AG04449 (cell line): ENCODE measurements at places on chromosomes 6 and 20.

GRCh38 chr6:90917376-90917775, 330.5 kb upstream of the MAP3K7 start:
- no peak for DNase-seq

GRCh38 chr6:30903236-30903635, 4.8 kb upstream of the GTF2H4 start:
- no peak for DNase-seq

GRCh38 chr6:150203378-150203777, 60.5 kb downstream of the PPP1R14C start:
- DNase-seq: no peak

- DNase-seq: peak; percentile 91
Observed at GRCh38 chr6:54053881-54054391, 57.3 kb upstream of the MLIP start.

DNA sequence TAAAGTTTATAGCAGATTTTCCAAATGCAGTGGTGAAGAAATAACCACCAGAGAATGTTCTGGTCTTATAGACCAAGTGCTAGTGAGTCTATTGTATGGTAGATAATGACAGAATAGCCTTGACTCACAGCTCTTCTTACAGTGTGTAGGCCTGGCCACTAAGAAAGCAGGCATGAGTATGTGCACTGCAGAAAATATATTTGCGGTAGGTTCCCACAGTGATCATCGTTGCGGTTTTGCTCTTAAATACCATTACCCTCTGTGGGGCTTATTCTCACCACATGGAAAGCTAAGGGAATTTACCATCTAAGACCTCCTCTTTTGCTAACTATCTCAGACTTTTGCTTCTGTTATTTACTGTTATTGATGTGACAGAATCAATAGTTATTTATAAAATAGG, 212.3 kb upstream of the SYNDIG1 start:
- DNase-seq: no peak

- no peak for DNase-seq
Observed at GRCh38 chr6:139595183-139595582, 220.7 kb upstream of the CITED2 start.

GRCh38 chr6:41785689-41786450, 1.6 kb upstream of the TOMM6 start:
- no peak for DNase-seq

DNA sequence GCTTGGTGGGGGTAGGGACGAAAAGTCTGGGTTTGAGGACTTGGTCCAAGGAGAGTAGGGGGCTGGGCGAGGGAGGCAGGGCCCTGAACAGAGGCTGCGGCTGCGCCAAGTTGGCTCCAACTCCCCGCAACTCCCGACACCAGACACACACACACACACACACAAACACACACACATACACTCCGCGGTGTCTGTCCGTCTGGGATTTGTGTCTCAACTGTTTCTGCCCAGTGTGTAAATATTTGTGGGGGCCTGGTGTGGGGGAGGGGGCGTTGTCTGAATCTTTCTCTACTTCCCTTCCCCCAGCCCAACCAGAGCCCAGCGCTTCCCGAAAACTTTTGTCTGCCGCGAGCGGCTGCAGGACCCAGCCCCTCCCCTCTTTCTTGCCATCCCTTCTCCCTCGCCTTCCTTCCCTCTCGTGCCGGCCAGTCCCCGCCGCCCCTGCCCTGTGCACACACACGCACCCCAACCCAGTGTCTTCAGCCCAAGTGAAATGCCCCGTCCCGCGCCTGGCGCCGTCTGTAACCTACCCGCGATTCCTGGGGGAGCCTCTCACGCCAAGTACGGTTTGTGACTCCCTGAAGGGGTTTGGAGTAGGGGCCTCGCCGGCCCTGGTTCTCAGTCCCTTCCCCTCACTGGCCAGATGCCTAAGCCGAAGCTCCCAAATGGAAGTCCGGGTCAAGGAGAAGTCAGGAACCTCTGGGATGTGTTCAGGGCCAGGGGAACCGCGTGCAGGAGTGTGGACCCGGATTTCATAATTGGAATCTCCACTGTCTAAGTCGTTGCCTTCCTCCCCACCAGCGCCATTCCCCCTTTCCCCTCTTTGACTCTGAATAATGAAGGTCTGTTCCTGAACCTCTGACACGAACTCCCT, 904 bp downstream of the MDFI start:
- no peak for DNase-seq

GRCh38 chr6:143555071-143555492, 43.6 kb upstream of the FUCA2 start:
- DNase-seq: no peak

- DNase-seq: no peak
Observed at GRCh38 chr6:158452191-158452590, 107.7 kb upstream of the TMEM181 start.

DNA sequence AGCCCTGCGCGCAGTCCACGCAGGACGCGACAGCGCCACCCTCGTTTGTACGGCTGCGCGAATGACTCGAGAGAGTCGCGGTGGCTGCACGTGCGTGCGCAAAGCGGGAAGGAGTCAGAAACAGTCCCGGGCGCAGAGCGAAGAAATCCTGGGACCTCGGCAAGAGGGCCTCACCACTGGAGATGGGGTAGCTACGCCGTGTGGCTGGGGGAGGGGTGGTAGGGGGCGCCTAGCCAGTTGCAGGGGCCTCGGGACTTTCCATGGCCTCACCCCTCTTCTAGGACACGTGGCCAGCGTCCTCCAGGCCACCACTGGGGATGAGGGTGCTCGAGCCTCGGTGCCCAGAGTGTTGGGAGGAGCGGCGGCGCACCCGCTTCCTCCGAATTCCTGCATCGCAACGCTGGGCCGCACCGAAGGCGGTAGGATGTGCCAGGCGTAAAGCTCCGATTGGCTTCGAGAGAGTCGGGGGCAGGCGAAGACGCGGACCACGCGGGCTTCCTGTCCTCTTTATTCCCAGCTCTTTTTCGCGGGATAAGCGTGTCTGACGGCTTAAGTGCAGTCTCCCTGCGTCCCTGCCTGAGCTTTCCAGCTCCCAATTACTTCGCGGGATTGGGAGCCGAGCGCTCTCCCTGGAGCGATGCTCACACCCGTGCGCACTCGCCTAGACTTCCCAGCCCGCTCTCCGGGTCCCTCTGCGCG, 38.7 kb downstream of the NCR2 start:
- no peak for DNase-seq

GRCh38 chr20:17029698-17030097, 197.1 kb upstream of the PCSK2 start:
- DNase-seq: no peak

- no peak for DNase-seq
Observed at GRCh38 chr20:2545594-2545993, 9.2 kb downstream of the TMC2 start.

GRCh38 chr6:121382467-121383121, 48.3 kb upstream of the TBC1D32 start:
- no peak for DNase-seq

DNA sequence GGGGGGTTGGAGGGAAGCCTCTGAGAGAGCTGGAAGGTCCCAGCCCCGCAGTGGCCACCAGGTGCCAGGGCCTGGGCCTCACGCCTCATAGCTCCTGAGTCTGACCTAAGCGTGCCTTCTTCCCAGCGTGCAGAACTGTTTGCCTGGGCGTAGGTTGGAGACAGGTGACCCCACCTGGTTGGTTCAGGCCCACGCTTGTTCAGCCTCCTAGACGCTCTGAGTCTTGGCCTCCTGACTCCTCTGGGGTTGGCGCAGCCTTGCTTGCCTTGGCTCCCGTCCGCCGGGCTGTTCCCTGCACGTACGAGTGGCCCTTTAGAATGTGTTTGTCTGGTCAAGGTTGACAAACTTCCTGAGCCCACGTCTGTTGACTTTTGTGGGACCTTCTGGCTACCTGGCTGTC, 70.8 kb downstream of the EYA2 start:
- no peak for DNase-seq

- no peak for DNase-seq
Observed at GRCh38 chr6:35359346-35359743, 17.0 kb downstream of the PPARD start.

- no peak for DNase-seq
Observed at GRCh38 chr6:81892891-81893290, 140.4 kb upstream of the TENT5A start.

GRCh38 chr20:37989601-37990295, 43.5 kb downstream of the TTI1 start:
- DNase-seq: no peak

- no peak for DNase-seq
Observed at GRCh38 chr6:140980265-140980887, 1152.3 kb upstream of the GJE1 start.

DNA sequence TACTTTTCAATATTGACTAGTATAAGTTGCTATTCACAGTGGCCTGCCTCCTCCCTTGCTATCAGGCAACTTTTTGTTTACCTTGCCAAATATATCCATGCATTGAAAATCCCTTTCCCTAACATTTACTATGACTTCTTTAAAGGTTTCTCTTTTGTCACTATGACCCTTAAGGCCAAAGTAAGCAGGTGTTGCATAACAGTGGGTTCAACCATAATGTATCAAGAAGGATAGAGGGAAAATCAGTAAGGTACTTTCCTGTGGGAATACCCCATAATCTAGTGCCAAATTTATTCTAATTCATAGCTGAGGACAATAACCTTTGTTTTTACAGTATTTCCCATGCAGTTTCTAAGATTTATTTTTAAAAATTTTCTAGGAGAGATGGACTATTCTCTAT, 527.6 kb downstream of the CDKAL1 start:
- DNase-seq: no peak

DNA sequence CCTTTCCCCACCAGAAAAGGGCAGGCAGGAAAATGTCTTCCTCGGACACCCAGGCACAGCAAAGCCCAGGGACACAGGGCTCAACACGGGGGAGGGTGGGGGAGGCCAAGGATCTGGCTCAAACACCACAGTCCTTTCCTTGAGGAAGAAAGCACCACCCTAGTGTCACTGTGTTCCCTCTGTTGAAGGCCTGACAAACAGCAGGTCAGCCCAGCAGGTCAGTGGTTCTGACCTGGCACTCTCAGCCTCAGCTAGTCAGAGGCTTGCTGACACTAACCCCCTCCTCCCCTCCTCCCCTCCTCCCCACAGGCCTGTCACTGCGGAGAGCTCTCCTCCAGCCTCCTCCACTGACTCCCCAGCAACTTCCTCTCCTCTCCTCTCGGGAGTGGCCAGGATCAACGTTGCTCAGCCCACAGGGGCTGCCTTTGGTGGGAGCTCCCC, 239.6 kb downstream of the LRFN2 start:
- DNase-seq: no peak

DNA sequence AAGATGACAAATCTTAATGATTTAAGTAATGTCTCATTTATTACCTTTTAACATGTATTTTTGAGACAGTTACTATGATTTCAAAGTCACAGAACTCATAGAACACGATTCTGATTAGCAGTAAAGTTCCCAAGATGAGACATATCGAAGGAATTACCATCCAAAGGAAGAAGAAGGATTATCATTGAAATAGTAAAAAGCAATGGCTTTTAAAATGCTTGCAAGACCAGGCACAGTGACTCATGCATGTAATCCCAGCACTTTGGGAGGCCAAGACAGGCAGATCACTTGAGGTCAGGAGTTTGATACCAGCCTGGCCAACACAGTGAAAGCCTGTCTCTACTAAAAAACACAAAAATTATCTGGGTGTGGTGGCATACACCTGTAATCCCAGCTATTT, 219.2 kb downstream of the KHDC1L start:
- DNase-seq: no peak

DNA sequence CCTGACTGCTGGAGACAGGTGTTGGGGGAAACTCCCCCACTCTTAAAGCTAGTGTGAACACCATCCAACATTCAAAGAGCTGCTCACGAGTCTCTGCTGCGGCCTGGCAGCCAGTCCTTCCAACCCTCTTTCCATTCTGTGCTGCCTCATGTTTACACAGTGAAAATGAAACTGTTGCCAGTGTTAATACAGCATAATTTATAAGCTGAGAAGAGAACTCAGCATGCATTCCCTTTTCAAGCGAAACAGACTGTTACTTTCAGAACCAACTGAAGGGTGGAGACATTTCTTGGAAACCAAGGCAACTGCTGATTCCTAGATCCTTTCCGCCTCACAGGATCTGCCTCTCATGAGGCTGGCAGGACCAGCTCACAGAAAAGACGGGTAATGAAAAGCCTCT, 533.8 kb upstream of the ID4 start:
- DNase-seq: no peak

GRCh38 chr20:25399037-25399430, 8.4 kb upstream of the ABHD12 start:
- DNase-seq: peak; percentile 59

DNA sequence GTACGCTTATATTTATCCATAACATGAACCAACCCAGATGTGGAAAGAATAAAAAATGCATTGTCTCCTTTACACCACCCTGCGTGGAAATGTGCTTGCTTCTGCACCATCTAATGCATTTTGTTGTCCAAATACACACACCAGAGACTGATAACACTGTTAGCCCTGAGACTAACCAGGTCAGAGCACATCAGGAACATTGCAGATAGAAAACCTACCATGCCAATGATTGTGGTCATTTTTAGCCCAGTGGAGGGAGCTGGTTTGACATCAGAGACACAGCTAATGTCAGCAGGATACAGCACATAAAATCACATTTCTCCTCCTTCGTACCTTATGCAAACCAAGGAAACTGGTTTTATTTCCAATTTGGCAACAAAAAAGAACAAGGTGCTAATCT, 528.7 kb downstream of the DOK5 start:
- no peak for DNase-seq

- DNase-seq: no peak
Observed at GRCh38 chr6:80029470-80029869, 25.0 kb downstream of the TTK start.

GRCh38 chr6:36114798-36115408, 15.4 kb upstream of the MAPK13 start:
- no peak for DNase-seq

DNA sequence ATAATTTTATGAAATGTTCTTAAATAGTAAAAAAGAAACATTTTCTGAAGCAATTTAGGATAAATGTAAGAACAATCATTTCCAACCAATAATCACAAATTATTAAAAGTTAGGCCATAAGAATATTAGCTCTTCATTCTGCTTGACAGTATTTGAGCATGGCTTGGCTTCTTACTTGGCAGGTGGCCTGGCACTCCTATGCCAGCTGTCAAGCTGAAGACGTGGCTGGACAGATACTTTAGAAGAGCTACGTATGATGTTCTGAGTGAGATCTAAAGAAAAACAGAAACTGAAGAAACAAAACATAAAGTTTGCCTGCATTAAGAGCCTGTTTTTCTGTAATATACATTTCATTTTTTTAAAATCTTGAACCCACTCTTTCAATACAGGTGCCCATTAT, 438.9 kb downstream of the GRIK2 start:
- DNase-seq: no peak

- DNase-seq: no peak
Observed at GRCh38 chr6:47057830-47058540, 15.9 kb upstream of the ADGRF1 start.

- DNase-seq: no peak
Observed at GRCh38 chr6:113082745-113083144, 735.6 kb downstream of the RFPL4B start.

- DNase-seq: no peak
Observed at GRCh38 chr6:121533321-121533841, 97.9 kb downstream of the GJA1 start.

GRCh38 chr6:19669206-19669605, 168.0 kb upstream of the ID4 start:
- peak; percentile 19 for DNase-seq

- no peak for DNase-seq
Observed at GRCh38 chr6:73240730-73241129, 15.4 kb upstream of the KHDC1L start.
